A549 treated with Hydrocortisone at 1 μM for 4 hours (cell line): ENCODE measurements at places on chromosomes 2 and 18. TPM values are rescaled to one million over a fixed set of nuclear protein-coding genes. Genes with fewer than 3 reads are reported as not detected.

Gene AFG3L2
- total RNA-seq = 36.0 to 54.2 TPM (median 38.0 TPM) in 5 replicates

Gene GPR17
- total RNA-seq = 0.11 TPM in 1 of 5 replicates, not detected in the others

Gene RAB17
- 0.25 to 0.85 TPM (median 0.41 TPM) in 5 replicates for total RNA-seq

Gene MC2R
- total RNA-seq = not detected in 5 replicates

Gene CYTIP
- total RNA-seq = 0.09 to 0.22 TPM (median 0.20 TPM) in 3 of 5 replicates, not detected in the others

Gene GNLY
- total RNA-seq = 0.08 to 0.31 TPM (median 0.18 TPM) in 5 replicates

Gene IL36A
- not detected in 5 replicates for total RNA-seq

Gene CCDC141
- 0.01 TPM in 1 of 5 replicates, not detected in the others for total RNA-seq
